Mucosa of gallbladder (tissue), 1 donor: ENCODE measurements at places on chromosomes 4 and X. TPM values are rescaled to one million over a fixed set of nuclear protein-coding genes. Genes with fewer than 3 reads are reported as not detected.

TLR2 gene
- total RNA-seq = 21.6 TPM

GRCh38 chr4:142126890-142127497, 490.6 kb downstream of the IL15 start:
- peak; percentile 67 for DNase-seq

RELL1 gene
- total RNA-seq = 33.8 TPM

GRCh38 chr4:74376888-74377483, 12.0 kb downstream of the EREG start:
- DNase-seq = no peak

- no peak for DNase-seq
These were observed 37.6 kb downstream of the WFS1 start for GRCh38 chr4:6307230-6307629.

DNA sequence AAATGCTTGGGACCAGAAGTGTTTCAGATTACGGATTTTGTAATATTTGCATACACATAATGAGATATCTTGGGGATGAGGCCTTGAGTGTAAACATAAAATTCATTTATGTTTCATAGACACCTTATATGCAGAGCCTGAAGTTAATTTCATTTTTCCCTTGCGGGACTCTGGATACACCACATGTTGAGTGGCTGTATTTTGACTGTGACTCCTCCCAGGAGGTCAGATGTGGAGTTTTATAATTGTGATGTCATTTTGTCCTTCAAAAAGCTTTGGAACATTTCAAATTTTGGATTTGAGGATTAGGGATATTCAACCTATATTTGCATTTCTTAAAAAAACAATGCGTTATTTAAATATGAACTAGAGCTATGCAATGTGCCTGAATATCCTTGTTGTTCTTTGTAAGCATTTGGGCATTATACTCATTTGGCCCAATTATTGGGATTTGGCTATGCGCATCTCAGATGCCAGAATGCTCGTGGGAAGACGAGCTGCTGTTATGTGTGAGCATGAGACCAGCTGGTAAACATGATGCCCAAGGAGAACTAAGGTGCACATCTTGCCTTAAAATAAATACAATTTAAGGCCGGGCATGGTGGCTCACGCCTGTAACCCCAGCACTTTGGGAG, 223.0 kb upstream of the STS start:
- DNase-seq = no peak

CENPI gene
- 1.3 TPM for total RNA-seq

DNA sequence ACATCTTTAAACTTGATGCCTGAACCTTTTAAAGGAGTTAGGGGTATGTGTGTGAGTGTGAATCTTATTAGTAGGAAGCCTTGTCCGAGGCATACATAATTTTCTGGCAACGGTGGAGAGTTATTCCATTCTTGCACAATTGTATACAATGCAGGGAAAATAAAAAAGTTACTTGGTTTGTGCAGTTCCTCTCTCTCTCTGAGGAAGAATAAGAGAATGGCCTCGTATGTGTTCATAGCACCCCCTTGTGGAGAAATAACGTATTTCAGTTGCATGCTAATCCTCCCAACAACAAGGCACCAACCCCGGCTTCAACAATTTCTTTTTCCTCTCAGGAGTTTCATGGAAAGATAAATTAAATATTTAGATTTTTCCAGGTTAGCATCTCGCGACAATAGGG, 33.7 kb upstream of the FGF13 start:
- DNase-seq = peak; percentile 56

DNA sequence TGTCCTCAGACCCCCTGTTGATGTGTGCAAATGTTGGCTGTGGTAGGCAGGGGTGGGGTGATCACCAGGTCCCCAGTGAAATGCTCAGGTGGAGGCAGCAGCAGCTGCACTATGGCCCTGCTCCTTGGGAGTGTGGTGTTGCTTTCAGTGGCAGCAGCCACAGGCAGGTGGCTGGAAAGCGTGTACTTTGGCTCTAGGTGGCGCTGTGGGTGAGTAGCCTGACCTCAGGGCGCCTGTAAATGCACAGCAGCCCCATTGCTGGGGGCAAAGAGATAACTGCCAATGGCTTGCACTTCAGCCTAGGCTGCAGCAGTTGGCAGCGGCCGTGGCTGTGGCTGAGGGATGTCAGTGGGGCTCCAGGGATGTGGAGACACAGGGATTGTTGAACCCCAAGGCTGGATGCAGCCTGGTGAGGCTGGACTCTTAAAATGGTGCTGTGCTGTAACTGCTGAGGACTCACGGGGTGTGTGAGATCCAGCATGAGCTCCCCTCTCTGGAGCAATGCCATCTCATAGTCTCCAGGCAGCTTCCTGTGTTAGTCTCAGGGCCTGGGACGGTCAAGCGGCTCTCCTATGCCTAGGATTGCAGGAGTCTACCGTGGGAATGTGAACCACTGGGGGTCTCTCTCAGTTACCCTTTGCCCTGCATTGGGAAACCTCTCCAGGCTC, 421.7 kb upstream of the HTR2C start:
- DNase-seq = no peak

PNMA6A gene
- total RNA-seq = 0.98 TPM

GUCY1A1 gene
- 20.0 TPM for total RNA-seq

GRCh38 chr4:44791831-44792230, 65.5 kb upstream of the GNPDA2 start:
- no peak for DNase-seq

- no peak for DNase-seq
These were observed 1025.0 kb upstream of the PCDH10 start for GRCh38 chr4:132123870-132124623.

- no peak for DNase-seq
These were observed 372.6 kb upstream of the TECRL start for GRCh38 chr4:64781737-64782326.

- no peak for DNase-seq
These were observed 13.3 kb downstream of the HNRNPD start for GRCh38 chr4:82360298-82361177.

GRCh38 chrX:2471641-2472040, 29.1 kb downstream of the DHRSX start:
- no peak for DNase-seq

GRCh38 chrX:155535866-155536265, 76.9 kb downstream of the TMLHE start:
- DNase-seq = no peak

- DNase-seq = no peak
These were observed 77.8 kb downstream of the SHROOM2 start for GRCh38 chrX:9864011-9864410.

DNA sequence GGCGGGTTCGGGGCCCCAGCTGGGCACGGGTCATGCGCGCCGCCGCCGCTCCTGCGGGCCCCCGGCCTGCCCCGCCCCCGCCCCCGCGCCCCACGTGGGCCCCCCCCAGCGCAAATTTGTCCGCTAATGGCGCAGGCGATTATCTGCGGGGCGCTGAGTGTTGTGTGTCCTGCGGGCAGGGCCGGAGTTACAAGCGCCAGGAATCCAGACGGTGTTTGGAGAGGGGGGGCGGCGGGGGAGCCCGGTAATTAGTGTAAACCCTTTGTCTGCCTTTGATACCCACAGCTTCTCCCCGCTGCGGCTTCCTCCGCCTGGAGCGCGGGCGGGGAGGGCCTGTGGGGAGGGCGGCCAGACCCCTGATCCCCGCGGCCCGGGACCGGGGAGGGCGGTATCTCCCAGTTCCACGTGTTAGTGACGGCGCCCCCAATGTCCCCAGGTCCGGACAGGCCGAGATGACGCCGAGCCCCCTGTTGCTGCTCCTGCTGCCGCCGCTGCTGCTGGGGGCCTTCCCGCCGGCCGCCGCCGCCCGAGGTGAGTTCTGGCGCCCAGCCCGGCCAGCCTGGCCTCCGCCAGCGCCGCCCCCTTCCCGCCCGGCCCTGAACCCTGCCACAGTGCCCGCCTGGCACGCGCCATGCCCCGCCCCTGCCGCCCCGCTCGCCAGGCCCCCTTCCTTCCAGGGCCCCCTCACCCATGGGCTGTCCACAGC, 761 bp downstream of the FGFRL1 start:
- no peak for DNase-seq

SRPK3 gene
- total RNA-seq = 5.8 TPM

DNA sequence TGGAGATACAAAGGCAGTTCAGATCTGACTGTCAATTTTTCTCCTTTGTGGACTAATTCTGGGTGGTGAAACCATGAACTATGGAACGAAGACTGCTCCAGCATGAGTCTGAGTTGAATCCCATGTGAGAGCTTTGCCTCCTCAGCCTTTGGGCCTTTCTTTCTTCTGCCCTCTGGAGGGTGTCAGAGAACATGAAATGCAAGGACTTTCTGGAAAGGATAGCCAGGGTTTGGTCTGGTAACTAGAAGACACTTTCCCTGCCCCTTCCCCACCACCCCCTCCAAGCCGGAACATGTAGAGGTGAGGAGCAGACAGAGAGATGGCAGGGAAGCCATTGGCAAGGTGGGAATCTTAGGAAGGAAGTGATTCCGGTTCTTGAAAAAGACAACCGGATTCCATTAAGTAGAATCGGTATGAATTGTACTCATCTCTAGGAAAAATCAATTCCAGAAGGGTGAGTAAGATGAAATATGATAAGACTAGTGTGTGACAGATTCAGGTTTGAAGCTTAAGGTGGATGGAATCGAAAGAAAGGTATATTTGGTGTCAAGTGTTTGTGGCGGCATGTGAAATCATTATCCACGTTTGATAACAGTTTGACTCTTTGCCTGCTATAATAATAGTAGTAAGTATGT, 19.0 kb downstream of the FHL1 start:
- no peak for DNase-seq

KIAA1210 gene
- not detected for total RNA-seq

GRCh38 chr4:129379429-129379828, 283.5 kb downstream of the C4orf33 start:
- DNase-seq = no peak

DNA sequence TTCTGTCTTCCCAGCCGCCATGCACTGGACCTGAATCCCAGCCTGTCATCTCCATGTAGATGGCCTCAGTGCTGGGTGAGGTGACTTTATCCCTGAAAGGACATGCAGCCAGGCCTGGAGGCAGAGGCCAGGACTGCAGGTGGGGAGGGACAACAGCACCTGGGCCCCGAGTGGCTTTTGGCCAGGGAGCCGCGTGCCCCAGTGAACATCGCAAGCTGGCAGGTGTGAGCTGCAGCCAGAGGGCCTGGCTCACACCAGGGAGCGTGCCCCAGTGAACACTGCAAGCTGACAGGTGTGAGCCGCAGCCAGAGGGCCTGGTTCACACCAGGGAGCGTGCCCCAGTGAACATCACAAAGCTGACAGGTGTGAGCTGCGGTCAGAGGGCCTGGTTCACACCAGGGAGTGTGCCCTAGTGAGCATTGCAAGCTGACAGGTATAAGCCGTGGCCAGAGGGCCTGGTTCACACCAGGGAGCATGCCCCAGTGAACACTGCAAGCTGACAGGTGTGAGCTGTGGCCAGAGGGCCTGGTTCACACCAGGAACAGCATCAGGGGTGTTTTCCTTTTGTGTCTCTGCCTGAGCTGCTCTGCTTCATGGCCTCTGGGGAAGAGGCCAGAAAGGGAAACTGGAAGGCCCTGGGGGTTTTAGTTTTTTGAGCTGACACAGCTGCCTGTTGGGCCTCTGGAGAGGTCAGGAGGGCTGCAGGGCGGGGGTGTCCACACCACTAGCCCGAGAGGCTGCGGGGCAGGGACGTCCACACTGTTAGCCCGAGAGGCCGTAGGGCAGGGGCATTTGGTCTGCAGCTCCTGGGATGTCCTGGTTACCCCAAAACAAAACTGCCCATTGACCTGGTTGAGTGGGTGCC, 22.7 kb upstream of the PSAPL1 start:
- no peak for DNase-seq

DNA sequence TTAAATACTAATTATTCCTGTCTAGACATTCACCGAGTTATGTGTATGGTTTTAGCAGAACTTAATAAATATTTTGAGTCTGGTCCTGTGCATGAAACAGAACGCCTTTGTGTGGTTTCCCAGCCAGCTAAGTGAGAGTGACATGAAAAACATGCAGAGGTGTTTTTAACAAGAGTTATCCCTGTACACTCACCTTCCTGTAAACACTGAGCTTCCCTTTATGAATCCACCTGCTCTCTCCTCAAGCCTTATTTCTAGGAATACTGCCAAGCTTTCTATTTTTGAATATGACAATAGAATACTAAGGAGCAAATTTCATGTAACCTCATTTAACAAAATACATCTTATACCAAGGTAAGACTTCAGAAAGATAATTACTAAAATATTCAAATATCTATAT, 270.3 kb upstream of the CTSO start:
- DNase-seq = no peak

GRCh38 chr4:176367771-176368465, 48.2 kb downstream of the SPCS3 start:
- DNase-seq = no peak

GRCh38 chr4:113823291-113823659, 61.7 kb upstream of the CAMK2D start:
- no peak for DNase-seq

DNA sequence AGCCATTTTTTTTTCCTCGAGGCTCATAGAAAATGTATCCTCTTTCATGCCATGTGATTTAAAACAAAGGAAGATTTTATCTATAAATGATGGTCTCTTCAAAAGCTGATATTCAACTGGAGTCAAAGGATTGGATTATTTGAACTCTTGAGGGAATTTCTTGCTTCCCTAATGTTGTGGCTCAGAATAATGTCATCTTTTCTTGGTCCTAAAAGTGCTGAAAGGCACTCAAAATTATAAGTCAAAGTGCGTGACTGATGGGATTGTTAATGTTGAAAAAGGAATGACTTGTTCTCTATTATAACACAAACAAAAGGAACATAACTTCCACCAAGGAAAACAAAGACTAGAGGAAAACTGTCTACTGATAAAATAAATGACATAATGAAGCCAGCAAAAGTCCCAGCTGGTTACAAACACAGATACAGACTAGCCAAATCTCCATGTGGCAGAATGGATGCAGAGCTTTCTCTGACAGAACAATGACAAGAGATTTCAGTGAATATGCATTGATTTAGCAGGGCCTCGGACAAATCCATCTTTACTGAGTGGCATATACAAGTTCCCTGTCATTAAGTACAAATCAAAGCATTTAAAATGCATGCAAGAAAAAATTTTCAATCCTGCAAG, 552.6 kb downstream of the GBA3 start:
- no peak for DNase-seq

DNA sequence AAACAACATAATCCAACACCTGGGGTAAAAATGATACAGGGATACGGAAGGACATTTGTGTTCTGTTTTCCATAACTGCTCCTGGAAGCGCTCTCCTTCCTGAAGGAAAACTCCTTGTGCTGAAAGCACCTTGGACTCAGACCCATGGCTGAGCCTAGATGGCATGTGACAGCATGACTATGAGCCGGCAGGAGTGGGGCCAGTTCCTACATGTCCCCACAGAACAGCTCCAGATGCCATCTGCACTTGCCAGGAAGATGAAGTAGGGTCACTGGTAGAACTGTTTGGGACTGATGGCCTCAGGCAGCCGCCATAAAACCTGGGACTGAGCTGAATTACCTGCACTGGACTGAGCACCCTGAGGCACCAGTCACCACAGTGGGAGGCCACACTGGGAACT, 56.0 kb upstream of the BCLAF3 start:
- DNase-seq = no peak

DNA sequence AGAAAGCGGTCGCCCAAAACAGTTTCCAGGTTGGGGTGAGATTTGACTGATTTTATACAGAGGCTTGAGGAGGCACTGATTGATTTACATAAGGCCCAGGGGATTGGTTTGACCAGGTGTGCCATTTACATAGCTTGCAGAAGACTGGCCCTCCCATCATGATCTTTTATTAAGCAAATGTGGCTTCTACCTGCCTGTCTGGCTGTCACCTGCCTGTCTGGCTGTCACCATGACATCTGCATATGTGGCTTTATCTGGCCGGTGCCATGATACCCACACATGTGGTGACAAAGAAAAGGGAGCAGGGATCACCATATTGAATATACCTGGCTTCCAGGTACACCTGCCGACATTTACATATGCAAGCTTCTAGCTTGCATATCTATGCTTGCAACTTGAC, 17.0 kb upstream of the CDS1 start:
- DNase-seq = no peak

CACNA1F gene
- total RNA-seq = 0.20 TPM

SLC25A53 gene
- 14.5 TPM for total RNA-seq
